Neural progenitor cell (in vitro differentiated cells): ENCODE measurements at places on chromosomes 5 and 9. TPM values are rescaled to one million over a fixed set of nuclear protein-coding genes. Genes with fewer than 3 reads are reported as not detected.

PCA3 gene
- total RNA-seq, result 0.30 and 0.56 TPM in 2 replicates

GRCh38 chr5:75622564-75622963, 11.3 kb downstream of the ANKDD1B start:
- H3K4me1 ChIP-seq, result peaks cover under 1% of the 10 kb centered on the region
- H3K27ac ChIP-seq, result no peak overlapping the region
- DNase-seq, result no peak
- no peaks in the 10 kb centered on the region for H3K36me3 ChIP-seq

SPARC gene
- total RNA-seq, result 122 and 158 TPM in 2 replicates

- no peak overlapping the region for H3K4me3 ChIP-seq
- H3K36me3 ChIP-seq, result no peaks in the 10 kb centered on the region
- peak overlapping the region; percentile 14 for H3K27ac ChIP-seq
- H3K4me1 ChIP-seq, result peaks cover 76% of the 10 kb centered on the region
- DNase-seq, result no peak
These were observed 195.8 kb downstream of the EFNA5 start for GRCh38 chr5:107474716-107475489.

OGN gene
- total RNA-seq, result not detected in 2 replicates

DNA sequence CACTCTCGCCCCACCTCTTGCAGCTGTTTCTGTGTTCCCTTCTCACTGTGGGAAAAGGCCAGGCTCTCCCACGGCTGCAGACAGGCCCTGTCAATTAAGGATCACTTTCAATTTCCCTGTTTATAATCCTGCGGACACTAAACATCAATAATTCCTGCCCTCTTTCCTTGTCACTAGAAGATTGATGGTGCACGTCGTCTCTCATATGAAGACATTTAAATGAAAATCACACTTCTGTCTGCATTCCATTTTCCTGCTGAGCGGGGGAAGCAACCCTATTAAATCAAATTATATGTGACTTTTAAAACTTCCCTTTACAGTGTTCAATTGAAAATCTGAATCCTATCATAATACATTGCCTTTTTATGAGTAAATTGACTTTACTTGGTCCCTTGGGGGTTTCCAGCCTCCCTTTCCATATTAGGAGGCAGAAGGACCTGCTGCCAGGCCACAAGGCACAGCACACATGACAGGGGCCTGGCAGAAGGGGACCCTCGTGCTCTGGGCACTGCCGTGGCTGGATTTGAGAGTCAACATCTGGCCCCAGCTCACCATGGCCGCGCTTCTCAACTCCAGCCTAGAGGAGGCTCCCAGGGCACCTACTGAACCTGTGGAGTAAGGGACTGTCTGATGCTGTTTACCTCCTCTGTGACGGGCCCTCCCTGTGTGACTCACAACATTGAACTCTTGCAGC, 311.0 kb upstream of the IRX4 start:
- H3K27me3 ChIP-seq, result no peaks in the 10 kb centered on the region
- no peak for DNase-seq
- no peak overlapping the region for H3K4me3 ChIP-seq
- peaks cover 11% of the 10 kb centered on the region for H3K4me1 ChIP-seq

PAPPA gene
- 0.15 and 0.65 TPM in 2 replicates for total RNA-seq

DNA sequence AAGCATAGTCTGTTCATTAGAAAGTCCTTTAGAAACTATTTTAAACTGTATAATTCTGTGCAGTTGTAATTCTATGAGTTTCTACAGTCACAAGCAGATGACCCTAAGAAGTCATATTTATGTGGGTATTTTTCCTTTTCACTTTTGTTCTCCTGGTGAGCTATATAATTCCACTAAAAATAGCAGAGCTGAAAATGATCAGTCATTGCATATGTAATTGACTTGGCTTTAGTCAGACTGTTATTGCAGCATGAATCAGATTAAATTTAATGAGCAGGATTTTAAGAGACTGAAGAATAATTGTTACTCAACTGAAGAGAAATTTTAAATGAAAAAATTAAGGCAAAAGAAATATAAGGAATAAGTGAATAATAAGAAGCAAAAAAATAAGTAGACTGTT, 108.5 kb downstream of the MTREX start:
- no peak overlapping the region for H3K4me3 ChIP-seq
- no peak for DNase-seq
- peaks cover 18% of the 10 kb centered on the region for H3K36me3 ChIP-seq
- no peaks in the 10 kb centered on the region for H3K27me3 ChIP-seq
- H3K27ac ChIP-seq, result no peak overlapping the region

DNA sequence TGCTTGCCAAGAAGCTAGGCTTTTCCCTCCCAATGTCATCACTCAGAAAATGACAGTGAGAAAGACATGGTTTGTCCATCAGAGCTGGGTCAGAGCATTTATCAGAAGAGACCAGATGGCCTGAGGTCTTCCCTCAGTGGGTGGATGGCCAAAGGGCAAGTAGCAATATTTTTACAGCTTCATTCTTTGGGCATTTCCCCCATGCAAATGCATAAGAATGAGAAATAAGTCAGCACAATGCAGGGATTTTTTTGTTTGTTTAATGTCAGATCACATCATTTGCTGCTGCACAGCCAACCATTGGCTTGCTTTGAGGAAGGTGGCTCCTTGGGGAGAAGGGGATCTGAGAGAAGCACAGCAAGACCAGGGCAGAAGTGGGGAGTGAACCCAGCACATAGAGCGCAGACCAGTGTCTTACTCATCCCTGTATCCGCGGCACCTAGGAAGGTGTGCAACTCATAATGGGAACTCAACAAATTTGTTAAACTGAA, 209.6 kb downstream of the SEMA6A start:
- no peaks in the 10 kb centered on the region for H3K36me3 ChIP-seq
- H3K27ac ChIP-seq, result no peak overlapping the region
- H3K4me1 ChIP-seq, result peaks cover 7% of the 10 kb centered on the region
- no peak overlapping the region for H3K4me3 ChIP-seq
- DNase-seq, result no peak

LIX1 gene
- total RNA-seq, result 114 and 164 TPM in 2 replicates

BHMT2 gene
- not detected in 2 replicates for total RNA-seq

- peak overlapping the region; percentile 60 for H3K4me3 ChIP-seq
- H3K27me3 ChIP-seq, result no peaks in the 10 kb centered on the region
- peak; percentile 62 for DNase-seq
- H3K36me3 ChIP-seq, result no peaks in the 10 kb centered on the region
- peaks cover 5% of the 10 kb centered on the region for H3K4me1 ChIP-seq
- peak overlapping the region; percentile 15 for H3K27ac ChIP-seq
These were observed 19.7 kb downstream of the DNAJA1 start for GRCh38 chr9:33044677-33045282.
